ENCODE measurements at places on chromosomes 4 and X. TPM values are rescaled to one million over a fixed set of nuclear protein-coding genes. Genes with fewer than 3 reads are reported as not detected.

GRCh38 chr4:54548098-54548620, 109.6 kb upstream of the KIT start:
- peaks cover 33% of the 10 kb centered on the region for H3K27me3 ChIP-seq
- no peak overlapping the region for H3K27ac ChIP-seq
- H3K4me3 ChIP-seq, result no peak overlapping the region
- H3K36me3 ChIP-seq, result no peaks in the 10 kb centered on the region
- no peak for DNase-seq

DNA sequence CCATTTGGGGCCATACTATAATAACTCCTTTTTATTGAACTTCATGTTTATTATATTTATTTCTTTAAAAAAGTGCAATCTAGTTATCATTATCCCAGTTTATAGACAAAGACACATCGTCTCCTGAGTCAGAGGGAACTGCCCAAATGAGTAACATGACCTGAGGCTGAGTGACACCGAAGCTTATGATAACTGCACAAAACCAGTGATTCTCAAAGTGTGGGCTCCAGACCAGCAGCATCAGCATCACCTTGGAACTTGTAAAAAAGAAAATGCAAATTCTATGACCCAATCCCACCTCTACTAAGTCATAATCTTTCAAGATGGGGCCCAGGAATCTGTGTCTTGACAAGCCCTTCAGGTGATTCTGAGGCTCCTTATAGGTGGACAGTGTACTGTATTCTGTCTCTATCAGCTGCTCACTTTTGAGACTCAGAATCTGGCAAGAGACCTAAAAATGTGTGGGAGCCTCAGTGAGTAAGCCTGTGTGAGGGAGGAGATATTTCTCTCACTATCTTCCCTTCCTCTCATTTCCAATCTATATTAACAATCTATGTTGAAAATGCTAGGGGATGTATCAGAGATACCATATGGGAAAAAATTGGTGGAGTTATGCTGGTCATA, 147.0 kb downstream of the PACRGL start:
- no peak for DNase-seq
- no peak overlapping the region for H3K4me3 ChIP-seq
- H3K27me3 ChIP-seq, result no peaks in the 10 kb centered on the region
- H3K36me3 ChIP-seq, result no peaks in the 10 kb centered on the region
- no peak overlapping the region for H3K27ac ChIP-seq

The SAGE1 gene
- total RNA-seq, result not detected

GRCh38 chr4:5958199-5958735, 60.0 kb downstream of the C4orf50 start:
- H3K27ac ChIP-seq, result no peak overlapping the region
- DNase-seq, result no peak
- no peaks in the 10 kb centered on the region for H3K36me3 ChIP-seq
- peaks cover 12% of the 10 kb centered on the region for H3K27me3 ChIP-seq

- H3K27ac ChIP-seq, result no peak overlapping the region
- no peak for DNase-seq
- H3K27me3 ChIP-seq, result no peaks in the 10 kb centered on the region
- H3K4me1 ChIP-seq, result no peaks in the 10 kb centered on the region
Observed at GRCh38 chr4:86818841-86819240, 30.3 kb downstream of the SLC10A6 start.

GRCh38 chr4:146382194-146382593, 139.5 kb downstream of the SLC10A7 start:
- H3K4me1 ChIP-seq, result no peaks in the 10 kb centered on the region
- no peak overlapping the region for H3K4me3 ChIP-seq
- DNase-seq, result no peak
- H3K27ac ChIP-seq, result no peak overlapping the region
- no peaks in the 10 kb centered on the region for H3K36me3 ChIP-seq

The VSIG4 gene
- total RNA-seq, result 0.59 TPM

The DIPK2B gene
- not detected for total RNA-seq

DNA sequence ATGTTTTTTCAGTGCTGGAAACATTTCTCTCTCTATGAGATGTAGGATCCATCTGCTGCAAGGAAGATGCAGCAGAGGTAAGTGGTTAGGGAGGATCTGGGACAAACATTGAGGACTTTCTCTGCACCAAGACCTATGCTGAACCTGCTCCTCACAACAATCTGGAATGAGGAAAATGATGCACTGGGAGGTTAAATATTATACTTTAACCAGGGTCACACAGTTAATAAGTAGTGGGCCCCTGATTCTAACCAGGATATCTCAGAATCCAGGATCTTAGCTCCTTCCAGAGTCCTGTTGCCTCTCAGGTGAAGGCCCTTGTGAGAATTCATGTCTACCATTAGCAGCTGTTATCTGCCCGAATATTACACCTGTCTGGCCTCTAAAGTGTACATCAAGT, 7.0 kb downstream of the CXCL9 start:
- no peaks in the 10 kb centered on the region for H3K4me1 ChIP-seq
- no peaks in the 10 kb centered on the region for H3K36me3 ChIP-seq
- H3K27me3 ChIP-seq, result no peaks in the 10 kb centered on the region

GRCh38 chr4:23889814-23890341, at the start of gene PPARGC1A:
PPARGC1A (minus strand) TSS chr4:23890047; CDS start chr4:23889957, 90 bp downstream.
- H3K27ac ChIP-seq, result no peak within 1 kb of the TSS
- no peaks in the 10 kb centered on the region for H3K4me1 ChIP-seq
- no peaks in the 10 kb centered on the region for H3K36me3 ChIP-seq
- DNase-seq, result no peak
- H3K4me3 ChIP-seq, result no peak within 1 kb of the TSS
- no peaks in the 10 kb centered on the region for H3K27me3 ChIP-seq

DNA sequence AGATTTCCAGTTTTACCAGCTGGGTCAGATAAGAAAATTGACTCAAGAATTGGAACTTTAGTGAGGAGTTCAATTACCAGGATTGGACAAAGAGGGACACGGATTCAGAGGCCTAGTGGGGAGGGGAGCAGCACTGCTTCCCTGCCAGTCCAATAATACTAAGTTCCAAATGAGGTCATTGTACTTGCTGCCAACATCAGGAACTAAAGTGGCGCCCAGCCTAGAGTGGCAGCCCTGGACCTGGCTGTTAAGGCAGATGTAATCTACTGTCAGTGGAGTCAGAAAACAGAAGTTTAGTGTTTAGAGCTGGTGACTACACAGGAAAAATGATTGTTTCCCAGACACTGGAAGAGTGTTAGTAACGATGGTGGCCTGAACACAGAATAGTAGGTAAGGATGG, 42.7 kb upstream of the RAPGEF2 start:
- H3K27ac ChIP-seq, result no peak overlapping the region
- 0 out of 2 replicates have a peak, but pooled peaks cover 3% of the 10 kb centered on the region for H3K27me3 ChIP-seq
- no peaks in the 10 kb centered on the region for H3K4me1 ChIP-seq
- no peaks in the 10 kb centered on the region for H3K36me3 ChIP-seq

GRCh38 chr4:29756966-29757365, 963.2 kb upstream of the PCDH7 start:
- H3K27me3 ChIP-seq, result no peaks in the 10 kb centered on the region
- H3K4me3 ChIP-seq, result no peak overlapping the region
- no peak overlapping the region for H3K27ac ChIP-seq
- no peak for DNase-seq

- H3K36me3 ChIP-seq, result no peaks in the 10 kb centered on the region
- no peaks in the 10 kb centered on the region for H3K27me3 ChIP-seq
- no peaks in the 10 kb centered on the region for H3K4me1 ChIP-seq
- H3K27ac ChIP-seq, result no peak overlapping the region
- no peak for DNase-seq
- H3K4me3 ChIP-seq, result no peak overlapping the region
Observed at GRCh38 chr4:78205591-78205990, 148.5 kb downstream of the FRAS1 start.

DNA sequence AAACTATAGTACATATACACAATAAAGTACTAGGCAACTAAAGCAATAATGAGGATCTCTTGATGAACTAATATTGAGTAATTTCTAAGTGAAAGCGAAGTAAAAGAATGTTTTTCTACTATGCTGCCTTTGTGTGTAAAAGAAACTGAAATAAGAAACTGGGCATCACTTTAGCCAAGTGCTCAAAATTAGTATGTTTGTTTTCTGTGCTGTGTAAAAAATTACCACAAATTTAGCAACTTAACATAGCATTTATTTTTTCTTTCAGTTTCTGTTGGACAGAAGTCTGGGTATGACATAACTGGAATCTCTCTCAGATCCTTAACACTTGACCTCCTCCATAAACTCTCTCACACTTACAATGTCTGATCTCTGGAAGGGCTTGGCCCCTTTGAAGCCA, 687.1 kb upstream of the MAGEB2 start:
- H3K4me1 ChIP-seq, result no peaks in the 10 kb centered on the region
- no peak for DNase-seq
- no peak overlapping the region for H3K27ac ChIP-seq
- H3K27me3 ChIP-seq, result no peaks in the 10 kb centered on the region
- no peaks in the 10 kb centered on the region for H3K36me3 ChIP-seq
- H3K4me3 ChIP-seq, result no peak overlapping the region

The CSAG1 gene
- 1.2 TPM for total RNA-seq

The OTUD6A gene
- not detected for total RNA-seq

- H3K27ac ChIP-seq, result peak overlapping the region; percentile 89
- H3K4me1 ChIP-seq, result peaks cover 15% of the 10 kb centered on the region
- DNase-seq, result no peak
- no peaks in the 10 kb centered on the region for H3K27me3 ChIP-seq
- peak overlapping the region; percentile 78 for H3K4me3 ChIP-seq
Observed at GRCh38 chrX:103253608-103254007, 1.3 kb downstream of the TCEAL8 start.

The LRIT3 gene
- total RNA-seq, result 0.47 TPM

All from HCT116 (cell line).